ENCODE measurements at places on chromosomes 2 and 18.

DNA sequence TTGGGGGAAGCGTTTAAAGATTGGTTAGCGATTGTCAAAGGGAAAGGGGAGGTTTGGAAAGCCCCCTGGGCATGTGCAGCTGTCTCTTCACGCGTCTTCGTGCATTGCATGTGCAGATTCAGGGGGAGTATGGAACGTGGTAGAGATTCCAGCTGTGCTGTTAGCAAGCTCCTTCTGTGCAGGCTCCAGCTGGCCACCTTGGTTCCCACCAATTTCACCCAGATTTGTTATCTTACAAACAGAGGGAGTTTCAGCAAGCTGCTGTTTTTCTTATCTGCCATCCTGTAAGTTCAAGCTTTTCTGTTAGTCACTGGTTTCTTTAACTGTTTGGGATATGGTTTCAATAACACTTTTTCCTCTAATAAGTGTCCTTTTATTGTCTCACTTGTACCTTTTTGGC is 30.4 kb downstream of the FARP2 start:
- no peak for ATAC-seq

- ATAC-seq = no peak
These were observed 413 bp downstream of the ALKAL2 start for GRCh38 chr2:287471-287885.

DNA sequence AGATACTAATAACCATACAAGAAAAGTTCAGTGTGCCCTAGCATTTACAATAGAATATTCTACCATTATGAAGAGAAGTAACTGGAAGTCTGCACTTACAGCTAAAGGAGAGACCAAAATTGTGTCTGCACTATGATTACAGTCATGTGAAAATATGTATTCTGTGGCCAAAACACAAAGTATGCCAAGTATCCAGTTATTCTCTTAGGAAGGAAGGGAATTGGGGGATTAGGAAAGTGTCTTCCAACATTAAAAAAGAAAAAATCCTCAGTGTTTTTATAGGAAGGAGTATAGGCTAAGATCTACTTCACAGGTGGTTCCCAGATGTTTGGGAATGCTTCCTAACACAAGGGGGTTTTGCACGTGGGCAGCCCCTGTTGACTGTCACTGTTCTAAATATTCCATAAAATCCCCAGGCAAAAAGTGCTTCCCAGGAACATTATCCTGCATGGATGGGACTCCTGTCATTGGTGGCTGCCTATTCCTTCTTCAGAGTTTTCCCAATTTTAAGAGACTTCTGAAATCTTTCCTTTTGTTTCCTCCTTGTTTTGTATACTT is 180.2 kb upstream of the KLHL29 start:
- ATAC-seq = no peak

DNA sequence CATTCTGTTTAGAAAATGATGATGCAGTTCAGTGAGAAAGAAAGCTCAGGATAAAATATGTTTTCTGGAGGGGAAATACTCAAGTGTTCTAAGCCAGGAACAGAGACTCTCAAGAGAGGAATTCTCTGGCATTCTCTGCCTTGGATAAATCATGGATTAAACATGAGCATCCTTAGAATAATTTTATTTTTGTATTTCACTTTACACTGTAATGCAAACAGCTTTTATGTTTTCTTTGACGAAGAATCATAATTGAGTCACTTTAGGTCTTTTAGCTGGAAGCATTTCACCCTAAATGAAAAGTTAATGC is 11.1 kb downstream of the GDF7 start:
- no peak for ATAC-seq

DNA sequence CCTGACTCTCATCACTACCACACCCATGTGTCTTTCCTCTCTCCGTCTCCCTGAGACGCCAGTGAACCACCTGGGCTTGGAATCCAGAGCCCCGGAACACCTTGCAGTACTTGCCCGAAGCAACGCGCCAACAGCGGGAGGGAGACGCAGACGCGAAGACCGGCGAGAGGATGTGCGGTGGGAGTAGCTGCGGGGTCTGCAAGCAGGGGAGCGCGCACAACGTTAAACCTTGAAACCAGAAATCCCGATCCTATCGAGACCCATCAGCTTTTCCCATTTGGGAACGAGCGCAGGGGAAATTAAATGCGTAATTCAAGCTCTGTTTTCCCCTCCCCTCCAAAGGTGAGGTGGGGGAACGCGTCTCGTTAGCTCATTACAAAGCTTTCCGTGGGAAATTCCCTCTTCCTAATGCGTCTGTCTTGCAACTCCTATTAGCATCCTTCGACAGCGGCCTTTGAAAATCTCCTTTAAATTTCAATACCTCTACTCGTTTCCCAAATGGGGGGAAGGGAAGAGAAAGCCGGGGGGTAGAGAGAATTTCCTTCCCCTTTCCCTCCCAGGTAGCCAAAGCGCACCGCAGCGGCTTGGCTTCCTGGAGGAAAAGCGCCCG is 421 bp upstream of the CNTNAP5 start:
- no peak for ATAC-seq

DNA sequence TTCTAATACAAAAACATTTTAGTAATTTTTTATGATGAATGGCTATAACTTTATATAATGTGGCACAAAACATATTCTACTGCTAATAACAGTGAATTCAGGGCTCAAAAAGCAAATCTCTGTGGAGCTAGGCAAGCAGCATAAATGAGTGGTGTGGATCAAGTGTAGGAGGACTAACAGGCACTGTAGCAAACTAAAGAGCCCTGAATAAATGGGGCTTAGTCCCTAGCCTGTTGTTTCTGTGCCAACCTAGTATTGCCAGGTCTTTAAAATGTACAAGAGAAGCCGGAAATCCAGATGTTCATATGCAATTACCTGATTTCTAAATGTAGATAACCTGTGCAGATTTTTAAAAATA is 18.5 kb downstream of the REL start:
- peak; percentile 60 for ATAC-seq

DNA sequence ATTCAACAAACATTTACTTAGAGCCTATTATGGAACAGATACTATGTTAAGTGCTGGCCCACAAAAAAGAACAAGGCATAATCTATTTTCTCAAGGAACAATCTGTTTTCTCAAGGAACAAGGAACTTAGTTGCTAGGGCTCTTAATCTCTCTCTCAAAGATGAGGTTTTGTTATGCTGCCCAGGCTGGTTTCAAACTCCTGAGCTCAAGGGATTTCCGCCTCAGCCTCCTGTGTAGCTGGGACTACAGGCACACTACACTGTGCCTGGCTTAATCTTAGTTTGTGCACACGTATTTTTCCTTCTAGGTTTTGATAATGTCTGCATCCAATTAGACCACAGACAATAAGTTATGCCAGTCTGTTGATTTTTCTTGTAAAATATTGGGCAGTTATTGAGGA is 89.5 kb downstream of the PTH2R start:
- no peak for ATAC-seq

DNA sequence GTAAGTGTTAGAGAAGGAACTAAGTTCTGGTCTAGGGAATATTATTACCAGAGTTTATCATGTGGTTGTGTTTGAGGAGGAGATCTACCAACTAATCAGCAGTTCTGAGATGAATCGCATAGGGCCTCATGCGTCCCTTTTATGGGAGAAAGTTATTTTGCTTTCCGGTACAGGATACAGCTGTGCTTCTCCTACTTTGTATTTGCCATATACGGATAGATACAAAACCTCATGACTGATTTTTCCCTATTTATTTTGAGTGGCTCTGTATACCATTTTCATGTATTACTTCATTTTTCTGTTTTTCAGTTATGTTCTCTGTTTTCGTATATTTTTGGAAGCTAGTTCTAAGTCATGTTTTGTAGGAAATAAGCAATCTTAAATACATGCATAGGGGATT is 66.8 kb downstream of the ACSL3 start:
- ATAC-seq = no peak

GRCh38 chr18:48983793-48984437 is 33.1 kb upstream of the SMAD7 start:
- no peak for ATAC-seq

DNA sequence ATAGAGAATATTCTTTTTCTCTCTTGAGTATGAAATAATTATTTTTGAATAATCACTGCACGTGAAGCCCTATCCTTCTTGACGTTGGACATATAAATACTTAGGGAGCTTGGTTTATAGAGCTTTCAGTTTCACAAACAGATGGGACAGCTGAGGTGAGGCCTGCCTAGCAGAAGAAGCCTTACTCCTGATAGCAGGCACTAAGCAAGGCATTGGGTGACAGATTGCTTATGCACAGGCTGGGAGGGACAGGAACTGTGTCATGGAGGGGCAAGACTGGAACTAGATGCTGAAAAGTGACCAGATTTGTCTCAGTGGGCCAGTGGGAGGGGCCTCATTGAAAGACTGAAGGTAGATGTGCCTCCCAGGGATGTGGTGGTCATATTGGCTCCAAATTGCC is 220.8 kb downstream of the NEDD4L start:
- ATAC-seq = no peak

GRCh38 chr18:77092104-77093066 is 40.2 kb downstream of the MBP start:
- ATAC-seq = no peak

DNA sequence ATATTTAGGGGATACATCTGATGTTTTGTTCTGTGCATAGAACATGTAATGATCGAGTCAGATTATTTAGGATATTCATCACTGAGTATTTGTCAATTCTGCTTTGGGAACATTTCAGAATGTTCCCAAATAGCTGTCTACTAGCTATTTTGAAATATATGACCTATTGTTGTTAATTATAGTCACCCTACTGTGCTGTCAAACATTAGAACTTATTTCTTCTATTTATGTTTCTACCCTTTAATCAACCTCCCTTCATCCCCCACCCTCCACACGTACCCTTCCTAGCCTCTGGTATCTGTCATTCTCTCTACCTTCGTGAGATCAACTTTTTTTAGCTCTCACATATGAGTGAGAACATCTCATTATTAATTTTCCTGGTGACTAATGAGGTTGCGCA is 40.9 kb downstream of the ANKRD12 start:
- peak; percentile 46 for ATAC-seq

DNA sequence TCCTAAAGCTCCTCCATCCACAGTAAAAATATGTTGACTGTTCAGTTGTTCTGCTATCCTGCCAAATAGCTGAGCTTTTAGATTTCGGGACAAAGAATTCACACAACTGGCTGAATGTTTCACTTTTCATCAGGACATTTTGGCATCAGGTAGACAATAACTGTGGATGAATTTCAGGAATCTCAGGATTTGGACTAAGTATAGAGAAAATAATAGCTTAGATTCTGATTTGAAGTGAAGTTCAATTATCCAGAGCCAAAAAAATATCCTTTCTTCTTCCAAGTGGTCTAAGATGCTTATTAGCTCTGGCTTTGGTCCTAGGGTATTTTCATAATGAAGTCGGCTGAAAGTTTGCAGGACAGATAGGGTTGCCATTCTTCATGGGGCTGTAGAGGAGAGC is 16.1 kb downstream of the KCNE4 start:
- ATAC-seq = no peak

DNA sequence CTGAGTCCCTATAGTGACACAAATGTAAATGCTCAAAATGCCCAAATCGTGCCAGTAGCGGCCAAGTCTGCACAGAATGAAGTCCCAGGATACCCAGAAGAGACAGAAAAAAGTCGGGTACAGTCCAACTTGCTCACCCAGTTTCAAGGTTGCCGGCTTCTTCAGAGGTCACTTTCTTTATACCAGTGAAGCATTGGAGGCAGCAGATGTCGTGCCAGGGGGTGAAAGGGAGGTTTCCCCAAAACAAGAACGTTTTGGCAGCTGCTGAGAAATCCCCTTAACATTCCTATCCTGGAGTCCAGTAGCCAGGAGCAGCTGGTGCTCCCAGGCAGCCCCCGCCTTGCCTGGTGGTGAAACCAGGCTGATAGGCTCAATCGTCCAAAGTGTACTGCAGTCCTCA is 58.1 kb upstream of the MCFD2 start:
- no peak for ATAC-seq

DNA sequence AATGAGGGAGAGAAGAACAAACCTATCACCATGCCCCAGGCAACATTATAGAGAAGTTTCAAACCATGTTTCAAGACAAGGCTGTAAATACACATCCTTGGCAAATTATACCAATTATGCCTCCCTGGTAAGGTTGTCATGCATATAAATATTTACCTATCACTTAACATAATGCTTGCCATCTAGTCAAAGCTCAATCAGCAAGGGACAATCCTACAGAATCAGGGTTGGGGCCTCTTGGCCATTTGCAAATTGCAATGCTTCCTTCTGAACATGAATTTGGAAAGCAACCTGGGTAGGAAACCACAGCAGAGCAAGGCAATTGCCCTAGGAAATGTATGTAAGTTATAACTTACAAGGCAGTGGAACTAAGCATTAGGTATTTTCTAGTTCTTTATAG is 907.2 kb upstream of the CDH2 start:
- no peak for ATAC-seq

GRCh38 chr2:49857371-49858112 is 703.2 kb upstream of the FSHR start:
- no peak for ATAC-seq

DNA sequence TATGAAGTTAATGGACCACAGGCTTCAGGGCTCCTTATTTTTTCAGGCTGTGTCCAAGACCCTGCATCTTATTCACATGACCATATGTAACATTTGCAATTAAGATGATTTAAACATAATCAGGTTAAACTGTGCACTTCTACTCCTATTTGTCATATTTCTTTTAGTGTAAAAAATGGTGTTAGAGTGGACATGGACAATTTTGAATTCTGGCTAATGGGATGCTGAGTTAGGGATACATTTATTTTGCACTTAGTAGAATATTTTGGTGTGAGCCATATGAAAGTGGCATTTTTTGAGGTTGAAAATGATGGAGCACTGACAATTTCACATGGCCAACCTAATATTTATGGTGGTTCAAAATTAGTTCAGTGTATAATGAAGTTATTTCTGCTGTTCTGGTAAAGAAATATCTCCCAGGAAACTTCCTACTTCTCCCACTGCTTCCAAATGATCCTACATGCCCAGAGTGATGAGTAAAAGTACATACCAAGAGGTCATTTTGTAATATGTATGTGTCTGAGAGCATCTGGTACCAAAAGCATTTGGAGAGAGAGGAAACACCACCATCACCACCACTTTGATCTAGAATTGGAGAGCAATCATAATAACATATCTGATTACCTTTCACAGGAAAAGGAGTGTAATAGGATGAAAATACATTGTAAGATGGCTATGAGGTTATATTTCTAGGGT is 36.0 kb downstream of the GULP1 start:
- ATAC-seq = no peak

GRCh38 chr2:15152382-15152781 is 408.8 kb downstream of the NBAS start:
- ATAC-seq = no peak

GRCh38 chr2:168519534-168520308 is 63.6 kb downstream of the CERS6 start:
- ATAC-seq = no peak

- ATAC-seq = no peak
These were observed 109.1 kb upstream of the GLI2 start for GRCh38 chr2:120626566-120626965.
